CD4-positive, alpha-beta T cell (primary cell): ENCODE measurements at places on chromosomes 3 and 15.

- DNase-seq = no peak
Observed at GRCh38 chr15:39009740-39010139, 445.1 kb upstream of the RASGRP1 start.

DNA sequence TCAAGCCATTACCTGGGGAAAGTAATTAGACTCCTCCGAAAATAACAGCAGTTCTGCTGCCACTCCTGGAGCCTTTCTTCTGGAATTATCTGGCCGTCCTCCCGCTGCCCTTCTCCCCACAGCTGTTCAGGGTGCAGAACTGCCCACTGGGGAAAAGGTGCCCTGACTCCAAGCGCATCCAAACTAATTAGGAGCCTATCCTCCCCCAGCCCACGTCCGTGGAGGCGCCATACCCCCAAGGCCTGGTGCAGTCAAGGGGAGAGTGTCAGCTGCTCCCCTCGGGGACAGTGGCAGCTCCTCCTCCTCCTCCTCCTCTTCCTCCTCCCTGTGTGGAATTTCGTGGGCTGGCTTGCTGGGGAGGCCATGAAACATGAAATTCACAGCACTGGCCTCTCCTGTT is 177.2 kb downstream of the XXYLT1 start:
- no peak for DNase-seq

- DNase-seq = no peak
Observed at GRCh38 chr3:125381743-125382142, 6.6 kb upstream of the ZNF148 start.

DNA sequence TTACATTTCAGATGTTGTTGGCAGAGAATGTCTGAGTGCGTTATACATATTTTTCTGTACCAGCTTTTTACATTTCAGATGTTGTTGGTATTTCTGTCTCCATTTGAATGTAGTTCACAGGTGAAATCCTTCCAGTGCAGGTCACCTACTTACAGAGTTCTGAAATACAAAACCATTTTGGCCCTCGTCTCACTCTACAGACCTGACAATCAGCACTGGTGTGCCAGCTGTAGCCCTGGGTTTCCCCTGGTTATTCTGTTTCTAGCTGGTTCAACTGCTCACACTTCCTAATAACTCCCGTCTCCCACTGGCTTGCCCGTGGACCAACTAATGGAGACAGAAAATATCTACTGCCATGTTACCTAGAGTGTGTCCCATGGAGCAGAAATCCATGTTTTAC is 87.5 kb upstream of the CDIN1 start:
- DNase-seq = no peak

DNA sequence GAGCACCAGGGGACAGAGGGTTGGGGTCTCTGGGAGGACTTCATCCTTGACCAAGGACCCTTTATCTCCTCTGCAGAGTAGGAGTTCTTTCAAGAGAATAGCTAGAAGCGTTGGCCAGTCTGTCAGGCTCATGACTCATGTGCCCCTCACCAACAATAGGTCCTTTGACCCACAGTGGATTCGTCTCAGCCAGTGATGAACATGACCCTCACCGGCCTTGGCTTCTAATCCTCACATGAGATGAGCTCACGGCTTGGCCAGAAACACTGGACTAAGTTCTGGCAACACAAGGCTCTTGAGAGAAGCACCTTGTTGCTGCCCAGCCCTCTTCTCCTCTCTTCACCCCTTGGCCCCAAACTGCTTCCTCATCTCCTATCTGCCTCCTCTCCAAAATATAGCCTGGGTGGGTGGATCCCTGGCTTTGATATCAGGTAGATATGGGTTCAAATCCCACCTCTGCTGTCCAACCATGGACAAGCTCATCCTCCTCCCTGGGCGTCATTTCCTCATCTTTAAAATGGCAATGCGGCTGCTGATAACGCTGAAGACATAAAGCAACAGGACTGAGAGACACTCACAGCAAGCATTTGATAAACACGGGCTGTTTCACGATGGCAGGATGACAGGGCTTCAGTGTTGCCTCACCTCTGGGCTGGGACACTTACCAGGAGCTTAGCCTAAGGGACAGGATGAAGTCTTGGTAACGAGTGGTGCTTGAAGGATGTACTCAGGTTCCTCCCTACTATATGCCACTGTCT is 446.7 kb upstream of the PROK2 start:
- no peak for DNase-seq

- no peak for DNase-seq
Observed at GRCh38 chr3:51390246-51391074, 625 bp upstream of the RBM15B start.

GRCh38 chr15:38053776-38054175 is 119.3 kb downstream of the TMCO5A start:
- no peak for DNase-seq

- DNase-seq = no peak
Observed at GRCh38 chr3:138946663-138947494, at the start of the genes FOXL2 and FOXL2NB. Gene FOXL2 (minus strand): TSS chr3:138947137. CDS start chr3:138946722, 415 bp downstream. Gene FOXL2NB (plus strand): TSS chr3:138947217. CDS start chr3:138947365, 148 bp downstream.

DNA sequence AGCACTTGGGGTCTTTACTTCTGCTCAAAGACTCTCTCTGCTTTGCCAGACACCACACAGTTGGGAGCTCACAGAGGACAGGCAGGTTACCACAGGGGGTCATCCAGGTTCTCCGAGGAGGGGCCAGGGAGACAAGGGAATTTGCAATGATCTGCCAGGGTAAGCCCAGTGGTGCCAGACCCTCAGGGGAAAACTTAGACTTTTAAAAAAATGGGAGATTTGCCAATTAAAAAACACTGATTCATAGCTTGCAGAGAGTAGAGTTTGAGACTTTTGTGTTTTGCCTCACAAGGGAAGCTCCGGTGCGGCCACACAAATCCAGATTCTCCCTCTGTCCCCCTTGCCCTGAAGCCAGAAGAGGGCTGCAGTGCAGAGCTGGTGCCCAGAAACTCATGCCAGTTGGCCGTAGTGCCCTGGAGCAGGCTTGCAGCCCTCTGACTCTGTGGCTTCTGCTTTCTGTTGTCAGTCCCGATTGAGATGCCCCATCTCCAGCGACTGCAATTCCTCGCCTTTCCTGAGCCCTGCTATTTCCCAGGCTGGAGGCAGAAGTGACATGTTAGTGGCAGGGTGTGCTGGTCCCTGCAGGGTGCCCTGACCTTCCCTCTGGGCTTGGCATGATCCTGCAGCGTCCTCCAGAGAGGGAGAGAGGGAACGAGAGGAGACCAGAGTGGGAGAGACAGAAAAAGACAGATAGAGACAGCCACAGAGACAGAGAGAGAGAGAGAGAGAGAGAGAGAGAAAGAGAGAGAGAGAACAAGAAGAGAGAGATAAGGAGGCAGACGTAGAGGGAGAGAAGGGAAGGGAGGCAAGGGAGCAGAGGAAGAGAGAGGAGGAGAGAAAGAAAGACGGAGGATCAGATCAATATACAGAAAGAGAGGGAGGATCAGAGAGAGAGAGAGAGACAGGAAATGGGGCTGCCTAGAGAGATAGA is 46.0 kb downstream of the RHCG start:
- no peak for DNase-seq

DNA sequence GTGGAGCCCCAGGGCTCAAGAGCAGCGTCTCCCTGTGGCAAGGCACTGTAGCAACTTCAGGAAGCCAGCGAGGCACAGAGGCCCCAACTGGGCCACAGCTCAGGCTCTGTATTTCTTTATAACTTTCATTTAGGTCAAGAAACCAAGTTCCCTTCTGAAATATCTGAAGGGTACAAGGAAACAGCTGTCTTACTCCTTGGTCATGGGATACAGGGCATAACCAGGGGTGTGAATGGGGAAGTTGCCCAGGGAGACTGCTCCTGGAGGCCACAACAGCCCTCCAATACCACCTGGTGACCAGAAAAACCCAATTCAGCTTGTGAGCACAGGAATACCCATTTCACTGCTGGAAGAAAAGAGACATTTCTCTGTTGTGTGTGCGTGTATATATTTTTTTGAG is 13.3 kb upstream of the SPTBN5 start:
- DNase-seq = no peak

GRCh38 chr3:8239718-8240695 is 261.6 kb upstream of the LMCD1 start:
- no peak for DNase-seq

DNA sequence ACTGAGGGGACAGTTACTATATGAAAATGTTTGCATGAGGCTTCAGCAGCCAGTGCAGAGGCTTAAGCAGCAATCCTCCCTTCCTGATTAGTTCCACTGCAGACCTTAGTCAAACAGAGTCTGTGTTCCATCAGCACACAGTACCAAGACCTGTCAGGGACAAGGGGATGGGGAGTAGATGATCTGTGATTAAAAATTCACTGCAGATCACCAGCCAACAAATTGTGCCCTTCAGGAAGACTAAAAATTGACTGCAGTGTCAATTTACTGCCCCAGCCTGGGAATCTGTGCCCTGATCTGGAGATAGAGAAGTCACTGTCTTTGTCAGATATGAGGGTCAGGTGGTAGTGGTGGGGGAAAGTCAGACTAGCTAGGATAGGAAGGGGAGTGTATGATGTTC is 13.8 kb upstream of the NMNAT3 start:
- no peak for DNase-seq

GRCh38 chr15:68389041-68389930 is 42.7 kb downstream of the ITGA11 start:
- no peak for DNase-seq

DNA sequence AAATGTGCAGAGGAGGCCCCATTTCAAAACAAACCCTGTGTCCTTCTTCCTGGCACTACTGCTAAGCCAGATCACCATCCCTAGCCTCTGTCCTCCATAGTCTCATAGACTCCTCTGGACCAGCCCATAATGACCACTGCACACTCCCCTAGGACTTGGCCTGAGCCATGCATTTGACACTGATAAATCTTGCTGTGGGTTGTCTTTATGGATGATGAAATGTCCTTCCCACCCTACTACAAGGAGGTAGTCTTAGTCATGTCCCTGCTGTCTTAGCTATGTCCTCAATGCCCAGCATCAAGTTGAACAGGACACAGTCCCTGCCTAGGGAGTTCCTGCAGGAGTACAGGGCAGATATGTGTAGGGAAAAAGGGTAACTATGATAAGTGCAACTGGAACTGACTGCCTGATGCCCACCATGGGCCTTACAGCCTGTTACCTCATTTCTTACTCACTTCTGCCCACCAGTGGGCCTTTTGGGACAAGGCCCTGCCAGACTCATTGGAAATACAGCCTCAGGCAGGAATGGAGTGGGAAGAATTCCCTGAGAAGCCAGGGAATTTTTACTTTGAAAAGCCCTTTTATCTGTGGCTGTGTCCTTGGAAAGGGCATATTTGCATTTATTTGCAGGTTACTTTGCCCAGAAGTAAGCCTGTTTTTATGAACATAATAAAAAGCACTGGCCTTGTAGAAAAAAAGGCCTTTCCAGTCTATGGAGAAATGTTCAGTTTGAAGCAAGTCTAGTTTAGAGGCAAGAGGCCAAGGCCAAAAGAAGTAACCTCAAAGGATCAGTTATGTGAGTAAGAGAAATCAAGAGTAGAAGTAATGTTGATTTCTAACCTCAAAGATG is 199.6 kb upstream of the EIF1B start:
- DNase-seq = no peak

DNA sequence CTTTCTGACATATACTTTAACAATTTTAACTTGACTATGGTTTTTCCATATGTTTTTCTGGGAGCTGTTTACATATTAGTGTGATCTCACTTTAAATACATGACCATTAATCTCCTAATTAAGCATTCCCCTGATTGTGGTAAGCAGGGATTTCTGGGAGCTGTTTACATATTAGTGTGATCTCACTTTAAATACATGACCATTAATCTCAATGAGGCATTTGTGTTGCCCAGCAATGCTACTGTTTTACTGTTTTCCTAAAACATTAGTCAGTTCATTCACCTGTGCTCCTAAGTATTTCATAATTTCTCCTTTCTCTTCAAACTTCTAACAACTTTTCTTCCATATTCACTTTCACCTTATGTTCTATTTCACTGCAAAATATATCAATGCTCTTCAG is 3.6 kb upstream of the GRAMD1C start:
- no peak for DNase-seq

DNA sequence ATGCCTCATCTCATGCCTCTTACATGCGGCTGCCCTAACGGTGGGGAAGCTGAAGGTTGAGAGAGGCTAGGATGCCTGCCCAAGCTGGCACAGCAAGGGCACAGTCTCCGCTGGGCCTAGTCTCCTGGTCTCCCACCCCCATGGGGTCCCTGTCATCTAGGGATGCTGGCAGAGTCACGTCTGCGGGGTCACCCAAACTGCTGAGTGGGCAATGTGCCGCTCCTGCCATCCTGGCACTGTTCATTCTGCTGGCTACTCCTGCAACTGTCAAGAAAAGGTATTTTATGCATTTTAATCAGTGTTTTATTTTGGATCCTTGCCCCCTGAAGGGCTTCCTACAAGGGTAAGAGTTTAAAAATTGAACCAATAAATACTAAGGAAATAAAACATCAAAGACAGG is 12.8 kb downstream of the LINGO1 start:
- DNase-seq = no peak

- no peak for DNase-seq
Observed at GRCh38 chr15:84791763-84792162, 25.4 kb upstream of the ALPK3 start.

- no peak for DNase-seq
Observed at GRCh38 chr15:74373056-74373650, 5.7 kb upstream of the CYP11A1 start.

- no peak for DNase-seq
Observed at GRCh38 chr3:53170325-53171063, 9.5 kb downstream of the PRKCD start.

DNA sequence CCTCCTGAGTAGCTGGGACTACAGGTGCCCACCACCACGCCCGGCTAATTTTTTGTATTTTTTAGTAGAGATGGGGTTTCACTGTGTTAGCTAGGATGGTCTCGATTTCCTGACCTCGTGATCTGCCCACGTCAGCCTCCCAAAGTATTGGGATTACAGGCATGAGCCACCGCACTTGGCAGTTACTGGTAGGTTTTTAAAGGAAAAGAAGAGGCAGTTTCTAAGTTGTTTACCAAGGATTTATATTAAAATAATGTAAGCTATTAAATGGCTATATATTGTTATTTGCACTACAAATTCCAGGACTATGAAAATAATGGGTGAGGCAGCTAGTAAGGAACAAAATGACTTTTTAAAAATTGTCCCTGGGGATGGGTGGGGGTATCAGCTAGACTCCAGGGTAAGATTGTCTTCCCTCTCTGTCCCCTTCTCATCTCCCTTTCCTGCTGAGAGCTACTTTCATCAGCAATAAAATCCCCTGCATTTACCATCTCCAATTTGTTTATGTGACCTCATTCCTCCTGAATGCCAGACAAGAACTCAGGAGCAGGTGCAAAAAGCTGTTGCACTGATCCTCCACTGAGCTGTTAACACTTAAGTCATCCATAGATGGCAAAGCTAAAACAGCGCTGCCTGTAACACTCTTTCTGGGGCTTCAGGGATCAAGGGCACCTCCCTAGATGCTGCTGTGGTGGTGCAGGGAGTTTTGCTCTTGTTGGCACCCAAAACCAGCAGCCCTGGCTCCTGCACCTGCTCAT is 165.2 kb downstream of the ZPLD1 start:
- DNase-seq = no peak

GRCh38 chr3:71858503-71859122 is 73.7 kb upstream of the PROK2 start:
- DNase-seq = no peak

- DNase-seq = no peak
Observed at GRCh38 chr3:115321400-115321805, 174.3 kb upstream of the ZBTB20 start.

- no peak for DNase-seq
Observed at GRCh38 chr3:15495461-15496340, 25.8 kb downstream of the COLQ start.
